ENCODE measurements at places on chromosomes 6 and 20.

DNA sequence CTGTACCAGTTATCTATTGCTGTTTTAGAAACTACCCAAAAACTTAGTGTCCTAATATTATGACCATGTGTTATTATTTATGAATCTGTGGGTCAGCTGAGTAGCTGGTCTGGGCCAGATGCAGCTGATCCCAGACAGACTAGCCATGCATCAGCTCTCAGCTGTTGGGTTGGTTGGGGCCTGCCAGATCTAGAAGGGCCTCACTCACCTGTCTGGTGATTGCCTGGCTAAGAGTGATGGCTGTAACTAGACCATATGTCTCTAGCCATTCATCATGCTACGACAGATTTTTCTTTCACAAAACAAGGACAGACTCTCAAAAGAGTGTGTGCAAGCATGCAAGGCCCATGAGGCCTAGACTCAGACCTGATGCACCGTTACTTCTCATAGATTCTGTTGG, 403.2 kb downstream of the SAMD5 start:
- no peak for DNase-seq
- H3K4me3 ChIP-seq: no peak overlapping the region
- H3K27ac ChIP-seq: no peak overlapping the region
- no peaks in the 10 kb centered on the region for H3K4me1 ChIP-seq

- no peak overlapping the region for H3K4me3 ChIP-seq
- H3K27me3 ChIP-seq: no peaks in the 10 kb centered on the region
- H3K4me1 ChIP-seq: no peaks in the 10 kb centered on the region
- H3K36me3 ChIP-seq: no peaks in the 10 kb centered on the region
- no peak for DNase-seq
These were observed 30.5 kb downstream of the CNR1 start for GRCh38 chr6:88135578-88136114.

DNA sequence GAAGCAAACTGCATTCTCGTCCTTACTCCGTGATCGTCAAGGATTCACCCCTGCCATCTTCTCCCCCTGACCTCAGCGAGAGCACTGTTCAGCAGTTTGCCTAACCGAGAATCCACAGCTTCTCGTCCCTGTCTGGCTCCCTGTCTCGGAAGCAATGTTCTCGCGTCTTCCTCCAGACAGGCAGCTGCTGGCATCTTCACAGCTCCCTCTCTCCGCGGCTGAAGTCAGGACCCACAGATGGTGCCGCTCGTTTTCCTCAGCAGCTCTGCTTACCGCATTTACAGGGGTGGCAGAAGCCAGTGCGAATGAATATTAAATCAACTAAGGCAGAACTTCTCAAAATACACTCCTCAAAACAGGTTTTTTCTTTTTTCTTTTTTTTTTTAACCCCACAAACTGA, 18.9 kb upstream of the SLC22A2 start:
- H3K4me1 ChIP-seq: no peaks in the 10 kb centered on the region
- H3K4me3 ChIP-seq: no peak overlapping the region
- H3K36me3 ChIP-seq: no peaks in the 10 kb centered on the region
- H3K27ac ChIP-seq: no peak overlapping the region

DNA sequence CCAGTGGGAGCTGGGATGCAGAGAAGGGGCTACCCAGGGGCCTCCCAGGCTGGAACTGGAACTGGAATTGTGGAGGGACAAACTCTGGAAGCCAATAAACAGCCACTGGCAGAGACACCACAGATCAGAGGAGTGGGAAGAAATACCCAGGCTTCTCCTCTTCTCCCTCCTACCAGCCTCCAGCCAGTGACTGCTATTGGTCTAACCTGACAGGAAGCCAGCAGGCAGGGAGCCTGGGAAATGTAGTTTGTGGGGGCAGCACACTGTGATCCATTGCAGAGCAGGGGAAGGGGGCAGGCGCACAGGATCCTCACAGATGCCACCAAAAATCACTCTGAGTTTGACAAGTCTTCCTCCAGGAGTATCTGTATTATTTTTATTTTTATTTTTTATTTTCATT, 12.1 kb upstream of the MLN start:
- no peaks in the 10 kb centered on the region for H3K4me1 ChIP-seq
- no peak overlapping the region for H3K27ac ChIP-seq
- peaks cover 8% of the 10 kb centered on the region for H3K27me3 ChIP-seq
- no peak for DNase-seq
- H3K36me3 ChIP-seq: no peaks in the 10 kb centered on the region

Data from esophagus squamous epithelium (tissue), 5 donors.